ENCODE measurements at places on chromosomes 1 and 21.
A peak's percentile ranks its signal among the peaks of the same experiment; 100 is the strongest.

DNA sequence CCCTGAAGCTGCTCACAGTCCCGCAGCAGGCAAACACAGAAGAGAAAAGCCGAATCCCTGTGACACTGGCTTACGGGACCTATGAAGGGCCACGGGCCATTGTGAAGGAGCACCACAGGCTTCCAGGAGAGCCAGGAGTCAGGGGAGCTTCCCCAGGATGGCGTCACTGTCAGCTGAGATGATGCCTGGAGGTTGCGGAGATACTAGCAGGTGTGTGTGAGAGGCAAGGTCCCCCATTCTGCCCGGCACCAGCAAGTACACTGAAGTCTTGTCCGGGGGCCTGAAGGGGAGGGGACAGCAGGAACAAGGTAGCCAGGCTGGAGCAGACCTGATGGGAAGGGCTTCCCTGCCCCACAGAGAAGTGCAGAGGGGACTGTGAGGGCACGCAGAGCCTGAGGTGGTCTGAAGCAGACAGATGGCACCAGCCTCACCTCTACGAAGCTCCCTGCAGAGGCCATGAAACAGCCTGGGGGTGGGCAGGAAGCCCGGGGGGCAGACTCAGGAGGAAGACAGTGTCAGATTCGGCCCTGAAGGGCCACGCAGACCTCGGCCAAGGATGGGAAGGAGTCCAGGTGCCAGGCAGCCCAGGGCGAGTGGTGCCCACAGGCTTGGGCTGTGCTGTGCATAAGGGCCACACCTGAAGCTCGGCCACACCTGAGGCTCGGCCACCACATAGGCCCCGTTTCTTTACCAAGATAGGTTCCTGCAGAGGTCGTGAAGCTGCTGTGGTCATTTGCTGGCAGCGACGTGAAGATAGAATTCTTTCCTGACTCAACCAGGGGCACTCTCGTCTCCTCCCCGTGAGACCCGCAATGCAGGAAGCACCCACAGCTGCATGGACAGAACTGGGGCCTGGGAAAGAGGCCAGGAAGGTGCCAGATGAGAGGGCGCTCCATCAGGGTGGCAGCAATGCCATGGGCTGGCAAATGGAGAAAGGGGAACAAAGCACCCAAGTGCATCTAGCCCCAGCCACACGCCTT, 10.1 kb downstream of the TCP10L start:
- DNase-seq, result no peak

- no peak for DNase-seq
Measured at GRCh38 chr1:167136191-167136614, 42.3 kb downstream of the STYXL2 start.

DNA sequence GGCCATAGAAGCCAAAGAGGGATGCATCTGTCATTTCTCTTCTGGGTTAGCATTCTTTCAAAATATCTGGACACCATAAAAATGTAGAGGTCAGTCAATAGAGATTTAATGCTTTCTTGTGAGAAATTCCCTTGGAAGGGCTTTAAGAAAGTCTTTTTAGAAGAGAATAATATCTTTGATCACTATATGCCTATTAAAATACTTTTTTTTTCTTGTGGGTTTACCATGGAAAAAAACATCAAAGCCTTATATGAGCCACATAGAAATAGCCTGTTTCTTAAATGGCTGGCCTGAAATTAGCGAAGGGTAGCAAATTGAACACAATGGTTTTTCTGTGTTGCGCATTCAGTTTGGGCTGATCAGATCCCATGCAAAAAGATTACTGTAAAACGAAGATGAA, 36.8 kb downstream of the BACE2 start:
- DNase-seq, result no peak

DNA sequence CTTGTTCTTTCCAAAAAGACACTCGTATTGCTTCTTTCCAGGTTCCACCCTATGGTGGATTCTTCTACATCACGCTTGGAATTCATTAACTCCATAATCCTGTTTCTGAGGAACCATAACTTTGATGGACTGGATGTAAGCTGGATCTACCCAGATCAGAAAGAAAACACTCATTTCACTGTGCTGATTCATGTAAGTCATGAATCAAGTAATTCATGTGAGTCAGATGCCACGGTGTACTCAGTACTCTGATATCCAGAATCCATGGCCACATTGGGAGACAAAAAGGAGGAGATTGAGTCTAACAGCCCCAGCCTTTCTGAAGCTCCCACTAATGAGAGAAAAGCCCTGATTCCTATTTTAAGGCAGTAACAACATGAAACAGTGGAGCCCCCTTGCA, 7.4 kb downstream of the CHI3L2 start:
- DNase-seq, result no peak

DNA sequence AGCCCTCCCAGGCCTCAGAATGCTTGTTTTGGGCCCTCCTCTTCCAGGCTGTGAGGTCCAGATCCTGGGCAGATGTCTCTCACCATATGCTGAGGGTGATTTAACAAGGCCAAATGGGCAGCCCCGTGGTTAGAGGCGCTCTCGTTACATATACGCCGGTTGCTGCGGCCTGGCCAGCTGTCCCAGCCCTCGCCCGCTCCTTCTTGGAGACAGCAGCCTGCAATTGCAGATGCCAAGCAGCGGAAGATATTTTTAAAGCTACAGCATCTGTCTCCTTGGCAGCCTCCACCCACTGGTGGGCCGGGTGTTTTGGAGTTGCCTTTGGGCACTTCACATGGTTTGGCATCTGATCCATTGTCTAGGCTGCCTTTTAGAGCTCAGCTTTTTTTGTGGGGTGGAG, 178.8 kb upstream of the NFIA start:
- no peak for DNase-seq

DNA sequence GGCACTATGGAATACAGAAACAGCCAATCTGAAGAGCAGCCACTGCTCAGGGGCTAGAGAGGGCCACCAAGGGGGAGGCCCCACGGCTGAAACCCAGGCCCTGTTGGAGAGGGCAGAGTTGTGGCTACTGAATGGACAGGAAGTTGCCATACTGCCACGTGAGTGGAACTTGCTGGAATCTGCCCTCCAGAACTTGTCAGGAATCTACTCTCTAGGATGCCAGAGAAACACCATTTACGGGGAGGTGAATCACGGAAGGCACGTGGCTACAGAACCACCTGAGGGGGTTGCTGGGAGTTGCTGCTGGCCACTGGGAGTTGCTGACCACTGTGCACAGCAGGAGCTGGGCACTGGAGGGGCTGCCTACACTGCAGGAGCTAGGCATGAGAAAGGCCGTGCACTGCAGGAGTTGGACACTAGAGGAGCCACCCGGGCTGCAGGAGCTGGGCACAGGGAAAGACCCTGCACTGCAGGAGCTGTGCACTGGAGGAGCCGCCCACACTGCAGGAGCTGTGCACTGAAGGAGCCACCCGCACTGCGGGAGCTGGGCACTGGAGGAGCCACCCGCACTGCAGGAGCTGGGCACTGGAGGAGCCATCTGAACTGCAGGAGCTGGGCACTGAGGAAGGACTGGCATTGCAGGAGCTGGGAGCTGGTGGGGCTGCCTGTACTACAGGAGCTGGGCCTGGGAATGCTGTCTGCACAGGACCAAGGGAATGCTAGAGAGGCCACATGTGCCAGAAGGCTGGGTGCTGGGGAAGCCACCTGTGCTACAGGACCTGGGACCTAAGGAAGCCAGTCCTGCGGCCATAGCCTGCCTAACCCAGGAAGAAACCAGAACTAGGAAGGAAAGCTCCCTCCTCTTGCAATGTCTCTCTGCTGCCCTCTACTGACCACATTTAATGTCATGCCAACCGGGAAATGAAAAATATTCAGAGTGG, 343.4 kb downstream of the MATN1 start:
- DNase-seq, result peak; percentile 54

DNA sequence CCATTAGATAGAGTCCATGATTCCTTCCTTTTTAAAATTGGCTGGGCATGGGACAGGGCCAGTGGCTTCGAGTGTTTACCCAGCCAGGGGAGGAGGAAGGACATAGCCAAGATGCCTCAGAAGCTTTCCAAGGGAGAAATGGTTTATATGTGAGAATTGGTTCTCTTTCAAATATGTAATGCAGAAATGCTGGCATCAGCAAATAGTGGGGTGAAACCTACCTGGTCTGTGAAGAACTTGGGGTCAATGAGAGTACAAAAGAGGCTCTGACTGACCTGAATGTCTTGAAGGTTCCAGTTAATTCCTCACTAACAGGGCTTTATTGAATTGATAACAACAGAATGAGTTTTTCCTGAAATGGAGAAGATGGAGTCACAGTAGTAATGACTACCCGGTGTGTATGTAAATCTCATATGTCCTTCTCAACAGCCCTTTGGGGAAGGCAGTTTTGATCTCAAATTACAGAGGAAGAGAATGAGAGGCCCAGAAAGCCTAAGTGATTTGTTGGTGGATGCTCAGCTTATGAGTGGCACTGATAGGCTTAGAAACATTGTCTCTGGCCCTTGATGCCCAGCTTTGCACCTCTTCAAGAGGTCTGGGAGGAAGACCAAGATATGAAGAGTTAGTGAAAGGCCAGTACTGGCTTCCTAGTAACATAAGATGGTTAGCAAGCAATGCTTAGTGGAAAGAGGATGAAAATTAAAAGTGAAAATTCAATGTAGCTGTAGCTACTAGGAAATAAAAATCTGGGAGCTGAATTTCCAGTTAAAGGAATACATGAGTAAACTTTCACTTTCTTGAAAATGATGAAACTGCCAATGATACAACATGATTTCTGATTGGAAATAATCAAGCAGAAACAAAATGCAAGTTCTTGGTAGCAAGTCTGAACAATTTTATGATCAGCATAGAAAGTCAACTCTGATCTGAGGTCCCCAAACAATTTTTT, 2.7 kb downstream of the ATF3 start:
- no peak for DNase-seq

DNA sequence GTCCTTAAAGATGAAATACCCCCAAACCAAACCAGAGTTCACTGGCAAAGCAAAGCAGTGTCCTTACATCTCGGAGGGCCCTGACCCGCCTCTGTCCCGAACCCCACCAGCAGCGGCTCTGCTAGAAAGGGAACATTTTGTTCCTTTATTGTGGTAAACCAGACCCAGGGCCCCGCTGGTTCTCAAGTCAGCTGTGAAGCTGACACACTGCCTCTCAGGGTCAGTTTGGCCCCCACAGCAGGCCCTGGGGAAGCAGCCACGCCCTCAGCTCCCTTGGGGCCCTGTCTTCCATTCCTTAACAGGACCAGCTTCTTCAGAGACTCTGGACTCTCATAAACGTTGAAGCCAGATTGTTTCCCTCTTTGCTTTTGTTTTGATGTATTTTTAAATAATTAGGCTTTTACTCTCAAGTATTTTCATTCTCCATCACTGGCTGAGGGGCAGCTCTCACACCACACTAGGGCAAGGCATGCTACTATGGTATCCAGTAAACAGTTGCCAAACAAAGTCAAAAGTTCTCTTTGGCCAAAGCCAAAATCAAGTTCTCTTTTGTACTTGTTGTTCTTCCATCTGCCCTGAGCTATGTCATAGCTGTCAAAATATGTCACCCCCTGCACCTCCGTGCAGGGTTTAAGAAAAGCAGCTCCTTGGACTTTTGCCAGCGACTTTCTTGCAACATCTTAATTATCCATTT, 61.1 kb upstream of the ANGPTL1 start:
- no peak for DNase-seq

- DNase-seq, result no peak
Measured at GRCh38 chr1:41608211-41608610, 123.7 kb upstream of the EDN2 start.

- no peak for DNase-seq
Measured at GRCh38 chr1:211484755-211485479, 7.0 kb downstream of the RD3 start.

GRCh38 chr1:22053017-22053860, 730 bp downstream of the CDC42 start:
- peak; percentile 35 for DNase-seq

- DNase-seq, result no peak
Measured at GRCh38 chr1:116496898-116497297, 73.9 kb downstream of the CD58 start.

DNA sequence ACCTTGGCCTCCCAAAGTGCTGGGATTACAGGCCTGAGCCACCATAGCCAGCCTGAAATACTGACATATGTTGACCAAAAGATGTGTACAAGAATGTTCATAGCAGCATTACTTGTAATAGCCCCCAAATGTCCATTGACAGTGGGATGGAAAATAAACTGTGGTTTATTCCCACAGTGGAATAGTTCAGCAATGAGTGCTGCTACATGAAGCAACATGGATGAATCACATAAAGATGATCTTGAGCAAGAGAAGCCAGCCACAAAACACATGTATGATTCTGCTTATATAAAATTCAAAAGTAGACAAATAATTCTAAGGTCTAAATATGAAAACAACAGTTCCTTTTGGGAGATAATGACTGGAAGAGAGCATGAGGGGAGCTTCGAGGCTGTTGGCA, 9.1 kb upstream of the CREG1 start:
- no peak for DNase-seq

DNA sequence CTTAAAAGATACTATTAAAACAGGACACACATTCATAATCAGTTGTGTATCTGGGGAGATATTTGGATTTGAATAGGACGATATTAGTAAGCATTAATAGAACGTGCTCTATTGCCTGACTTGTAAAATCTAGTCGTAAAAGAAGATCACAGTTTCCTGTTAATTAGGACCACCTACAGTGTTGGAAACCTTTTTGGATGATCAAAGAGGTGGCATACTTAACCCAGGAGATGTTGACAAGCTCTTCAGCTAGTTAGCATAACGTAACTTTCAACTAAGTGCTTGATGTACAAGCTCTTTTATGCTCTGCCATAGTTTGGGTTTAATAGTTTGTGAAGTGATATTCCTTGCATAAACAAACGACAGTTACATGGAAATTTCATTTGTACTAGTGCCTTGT, 293.3 kb upstream of the NR5A2 start:
- DNase-seq, result no peak

All from stimulated activated CD4-positive, alpha-beta T cell treated with anti-CD3 and anti-CD28 coated beads, Interleukin-2, amount 100 ng/mL, for 24 hours (primary cell).